ENCODE measurements at places on chromosomes 7 and 10. TPM values are rescaled to one million over a fixed set of nuclear protein-coding genes. Genes with fewer than 3 reads are reported as not detected.

ZNHIT1 gene
- total RNA-seq, result 56.5 TPM

DNA sequence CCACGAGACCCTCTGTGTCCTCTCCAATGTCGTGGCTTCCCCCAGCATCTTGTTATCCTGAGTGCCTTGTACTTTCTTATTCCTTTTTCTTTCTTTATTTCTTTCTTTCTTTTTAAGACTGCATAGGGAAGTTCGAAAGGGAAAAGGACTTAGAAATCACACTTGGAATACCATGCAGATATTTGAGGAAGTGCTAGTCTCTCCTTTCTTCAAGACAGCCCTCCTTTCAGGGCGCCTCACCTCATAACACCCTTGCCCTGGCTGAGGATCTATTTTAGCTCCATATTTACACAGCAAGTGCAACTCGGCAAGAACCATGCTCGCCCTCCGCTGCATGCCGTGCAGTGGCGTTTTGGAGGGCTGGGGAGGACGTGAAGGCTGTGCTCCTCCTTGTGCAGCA, 232.3 kb upstream of the GLI3 start:
- no peaks in the 10 kb centered on the region for H3K4me1 ChIP-seq
- DNase-seq, result no peak
- peaks cover 21% of the 10 kb centered on the region for H3K27me3 ChIP-seq
- H3K4me3 ChIP-seq, result no peak overlapping the region
- H3K36me3 ChIP-seq, result no peaks in the 10 kb centered on the region

DNA sequence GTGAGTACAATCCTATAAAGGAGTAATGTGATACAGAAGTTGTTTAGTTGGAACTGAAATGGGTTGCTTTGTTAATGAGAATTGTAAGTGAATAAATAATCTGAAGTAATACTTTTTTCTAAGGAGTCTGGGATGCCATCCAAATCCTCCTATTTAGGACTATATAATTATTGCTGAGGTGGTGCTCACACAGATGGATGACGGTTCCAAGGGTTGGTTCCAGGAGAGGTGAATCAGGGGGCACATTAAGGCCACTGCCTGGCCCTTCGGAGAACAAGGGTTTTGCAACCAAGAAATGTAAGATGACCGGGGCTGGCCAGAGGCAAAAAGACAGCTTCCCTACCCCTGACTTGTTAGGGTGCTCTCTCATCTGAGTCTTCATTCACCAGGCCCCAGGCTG, 352.7 kb downstream of the PHTF2 start:
- no peak overlapping the region for H3K27ac ChIP-seq
- no peaks in the 10 kb centered on the region for H3K36me3 ChIP-seq
- no peaks in the 10 kb centered on the region for H3K4me1 ChIP-seq
- H3K27me3 ChIP-seq, result no peaks in the 10 kb centered on the region

- H3K4me3 ChIP-seq, result no peak overlapping the region
- H3K27ac ChIP-seq, result no peak overlapping the region
- H3K27me3 ChIP-seq, result no peaks in the 10 kb centered on the region
- H3K4me1 ChIP-seq, result peaks cover 3% of the 10 kb centered on the region
These were observed 25.6 kb upstream of the NPS start for GRCh38 chr10:127523476-127523875.

DNA sequence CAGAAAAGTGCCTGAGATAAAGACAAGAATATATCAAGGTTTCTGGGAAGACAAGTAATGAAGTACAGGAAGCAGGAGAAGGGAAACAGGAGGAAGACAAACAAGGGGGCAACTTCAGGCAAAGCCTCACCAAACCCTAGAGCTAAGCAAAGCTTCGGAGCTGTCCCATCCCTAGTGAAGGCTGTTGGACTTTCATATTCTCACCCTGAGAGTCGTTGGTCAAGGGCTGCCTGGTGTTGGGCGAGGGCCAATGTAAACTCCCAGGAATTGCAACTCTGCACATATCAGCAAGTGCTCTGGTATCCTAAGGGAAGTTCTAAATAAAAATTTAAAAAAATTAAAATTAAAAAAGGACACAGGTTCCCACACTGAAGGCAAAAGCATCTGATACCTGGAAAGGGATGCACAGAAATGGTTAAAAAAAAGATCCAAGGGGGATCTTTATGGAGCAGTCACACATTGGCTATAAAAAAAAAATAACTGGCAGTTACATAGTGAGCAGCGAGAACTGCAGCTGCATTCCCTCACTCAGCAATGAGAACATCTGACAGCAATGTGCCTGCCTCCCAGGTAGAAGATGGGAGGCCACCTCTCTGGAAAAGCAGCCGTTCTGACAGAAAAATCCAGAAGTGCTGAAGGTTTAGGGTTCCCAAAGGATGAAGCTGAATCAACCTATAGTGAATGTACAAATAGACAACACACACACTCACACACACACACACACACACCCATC, 304.7 kb downstream of the WDR11 start:
- no peak for DNase-seq
- H3K4me1 ChIP-seq, result no peaks in the 10 kb centered on the region
- no peaks in the 10 kb centered on the region for H3K36me3 ChIP-seq
- no peaks in the 10 kb centered on the region for H3K27me3 ChIP-seq
- no peak overlapping the region for H3K27ac ChIP-seq

GNAI1 gene
- 46.4 TPM for total RNA-seq

DNA sequence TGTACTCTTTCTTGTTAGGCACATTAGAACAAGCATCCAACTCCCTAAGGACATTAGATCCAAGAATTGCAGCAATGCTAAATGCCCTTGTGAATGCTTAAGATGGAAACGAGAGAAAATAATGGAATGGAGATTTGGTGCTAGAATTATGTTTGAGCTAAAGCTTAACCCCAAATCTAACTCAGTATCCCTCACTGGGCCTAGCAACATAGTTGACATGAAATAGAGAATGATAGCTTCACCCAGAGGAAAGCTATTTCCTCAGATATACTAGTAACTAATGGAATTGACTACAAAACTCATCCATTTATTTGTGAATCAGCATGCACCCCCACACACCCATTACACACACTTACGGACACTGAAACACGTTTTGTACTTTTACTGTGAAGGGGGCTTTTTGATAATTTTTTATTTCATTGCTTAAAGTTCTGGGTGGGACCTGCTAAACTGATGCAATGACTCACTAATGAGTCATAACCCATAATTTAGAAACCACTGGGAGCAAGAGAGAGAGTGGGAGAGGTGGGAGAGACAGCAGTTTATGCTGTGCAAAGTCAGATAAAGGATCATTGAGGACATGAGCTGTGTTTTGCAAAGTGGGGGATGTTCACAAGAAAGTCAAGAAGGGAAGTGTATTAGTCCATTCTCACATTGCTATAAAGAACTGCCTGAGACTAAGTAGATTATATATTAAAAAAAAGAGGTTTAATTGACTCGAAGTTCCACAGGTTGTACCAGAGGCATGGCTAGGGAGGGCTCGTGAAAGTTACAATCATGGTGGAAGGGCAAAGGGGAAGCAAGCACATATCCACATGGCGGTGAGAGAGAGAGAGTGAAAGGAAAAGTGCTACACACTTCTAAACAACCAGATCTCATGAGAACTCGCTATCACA, 382.7 kb downstream of the SFMBT2 start:
- no peak overlapping the region for H3K4me3 ChIP-seq
- no peak overlapping the region for H3K27ac ChIP-seq
- H3K27me3 ChIP-seq, result no peaks in the 10 kb centered on the region
- no peaks in the 10 kb centered on the region for H3K36me3 ChIP-seq
- no peaks in the 10 kb centered on the region for H3K4me1 ChIP-seq
